ENCODE measurements at places on chromosomes 7 and 10.

- no peak for DNase-seq
Measured at GRCh38 chr10:129712000-129712399, 245.0 kb downstream of the MGMT start.

DNA sequence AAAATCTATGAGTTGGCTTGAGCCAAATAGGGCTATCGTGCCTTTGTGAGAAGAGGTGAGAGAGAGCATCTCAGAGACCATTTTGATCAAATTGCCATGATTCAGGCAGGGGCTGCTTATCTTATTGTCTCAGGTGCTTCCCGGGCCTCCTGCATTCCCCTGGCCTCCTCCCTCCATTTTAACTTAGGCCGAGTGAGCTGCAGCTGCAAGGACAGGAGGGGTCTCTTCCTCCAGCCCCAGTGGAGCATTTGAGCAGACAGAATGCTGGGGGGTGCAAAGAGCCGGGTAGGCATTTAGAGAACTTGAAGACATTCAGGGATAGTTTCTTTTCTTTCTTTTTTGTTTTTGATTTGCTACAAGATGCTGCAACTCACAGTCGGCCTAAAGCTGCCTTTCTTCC, 59.0 kb downstream of the BUB3 start:
- DNase-seq = no peak

DNA sequence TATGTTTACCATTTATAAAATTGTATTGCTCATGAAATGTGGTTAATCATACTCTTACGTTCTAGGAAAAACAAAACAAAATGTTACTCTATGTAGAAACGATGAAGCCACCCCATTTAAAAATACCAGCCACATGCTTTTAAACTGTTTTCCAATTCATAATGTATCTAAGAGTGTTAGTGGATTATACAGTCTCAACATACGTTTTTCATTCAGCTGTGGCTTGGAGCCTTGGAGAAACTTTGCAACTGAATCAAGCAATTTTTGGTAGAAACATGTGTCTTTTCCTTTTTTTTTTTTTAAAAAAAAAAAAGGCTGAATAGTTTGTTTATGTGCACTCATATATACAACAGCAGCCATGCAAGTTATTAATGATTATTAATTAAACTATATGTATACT, 378.0 kb upstream of the SEMA3D start:
- DNase-seq = no peak

DNA sequence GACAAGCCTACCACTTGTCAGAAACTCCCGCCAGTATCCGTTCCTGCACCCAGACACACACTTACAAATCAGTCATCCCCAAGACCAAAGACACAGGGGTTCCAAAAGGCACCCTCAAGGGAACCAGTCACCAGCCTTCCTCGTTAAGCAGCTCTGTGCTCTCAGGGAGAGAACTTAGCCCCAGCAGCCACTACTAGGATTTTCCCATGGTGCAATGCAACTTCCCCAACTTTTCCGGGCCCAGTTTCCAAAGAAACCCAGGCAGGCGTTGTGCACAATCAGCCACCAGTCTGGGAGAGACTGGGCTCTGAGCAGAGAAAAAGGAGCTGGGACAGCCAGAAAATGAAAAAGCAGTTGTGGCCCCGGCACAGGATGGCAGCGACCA, 1.2 kb downstream of the DLG5 start:
- peak; percentile 46 for DNase-seq

DNA sequence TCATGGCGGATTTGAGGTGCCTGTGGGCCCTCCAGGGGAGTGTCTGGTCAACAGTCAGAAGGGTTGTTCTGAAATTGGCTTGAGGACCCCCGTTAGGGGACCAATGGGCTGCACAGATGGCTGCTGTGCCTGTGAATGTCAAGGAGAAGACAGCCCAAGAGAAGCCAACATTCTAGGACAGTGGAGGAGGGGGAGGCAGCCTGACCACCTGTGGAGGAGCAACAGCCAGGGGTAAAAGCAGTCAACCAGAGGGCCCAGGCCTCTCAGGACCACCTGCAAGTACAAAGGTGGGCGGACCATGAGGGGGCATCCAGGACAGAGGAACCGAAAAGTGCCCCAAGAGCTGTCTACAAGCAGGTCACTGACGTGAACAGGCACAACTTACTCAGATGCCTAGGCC, 76.6 kb downstream of the VSTM4 start:
- DNase-seq = no peak

GRCh38 chr7:122038904-122039303, 105.1 kb downstream of the AASS start:
- DNase-seq = no peak

- no peak for DNase-seq
Measured at GRCh38 chr7:50650057-50650664, 85.0 kb upstream of the DDC start.

GRCh38 chr7:50336894-50337703, 32.6 kb downstream of the IKZF1 start:
- DNase-seq = no peak

Data from Kasumi-1 (cell line).